ENCODE measurements at places on chromosomes 16 and 17.
A peak's percentile ranks its signal among the peaks of the same experiment; 100 is the strongest.

- no peak for DNase-seq
These were observed 5.3 kb upstream of the EPN3 start for GRCh38 chr17:50527155-50527762.

DNA sequence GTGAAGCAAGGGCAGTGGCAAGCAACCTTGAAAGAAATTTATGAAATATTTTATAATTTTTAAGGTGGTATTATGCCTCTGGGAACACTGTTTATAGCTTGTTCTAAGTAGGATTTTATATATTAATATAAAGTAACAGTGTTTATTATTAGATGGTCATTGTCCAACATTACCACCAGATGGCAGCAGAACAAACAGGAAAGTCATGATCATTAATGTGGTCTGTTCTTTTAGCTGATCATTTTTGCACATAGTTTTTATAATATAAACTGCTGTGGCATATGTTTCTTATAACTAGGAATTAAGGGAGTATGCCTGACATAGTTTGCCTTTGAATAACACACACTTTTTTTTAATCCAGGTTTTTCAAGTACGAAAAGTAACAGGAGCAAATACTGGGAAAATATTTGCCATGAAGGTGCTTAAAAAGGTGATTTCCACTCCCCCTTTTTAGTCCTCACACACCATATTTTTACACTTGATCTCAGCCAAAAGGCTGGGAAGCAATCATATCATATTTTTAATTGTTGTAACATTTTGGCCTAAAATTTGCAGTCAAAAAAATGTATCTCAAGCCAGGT is 21.4 kb downstream of the RPS6KB1 start:
- no peak for DNase-seq

- DNase-seq, result no peak
These were observed 26.4 kb downstream of the B9D1 start for GRCh38 chr17:19335951-19336631.

DNA sequence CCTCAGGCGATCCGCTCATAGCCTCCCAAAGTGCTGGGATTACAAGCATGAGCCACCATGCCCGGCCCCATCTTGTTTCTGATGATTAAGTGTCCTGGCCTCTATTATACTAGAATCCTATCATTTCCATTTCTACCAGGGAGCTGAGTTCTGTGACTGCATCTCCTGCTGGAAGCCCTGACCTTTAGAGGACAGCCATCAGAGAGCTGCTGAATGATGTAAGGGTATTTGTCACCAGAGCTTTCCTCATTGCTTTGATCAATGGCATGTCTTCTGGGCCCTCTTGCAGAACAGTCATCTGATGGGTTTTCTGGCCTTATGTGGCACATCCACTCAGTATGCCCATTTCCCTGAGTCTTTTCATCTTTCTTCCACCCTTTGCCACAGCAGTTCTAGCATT is 39.9 kb downstream of the PSMD12 start:
- DNase-seq, result no peak

DNA sequence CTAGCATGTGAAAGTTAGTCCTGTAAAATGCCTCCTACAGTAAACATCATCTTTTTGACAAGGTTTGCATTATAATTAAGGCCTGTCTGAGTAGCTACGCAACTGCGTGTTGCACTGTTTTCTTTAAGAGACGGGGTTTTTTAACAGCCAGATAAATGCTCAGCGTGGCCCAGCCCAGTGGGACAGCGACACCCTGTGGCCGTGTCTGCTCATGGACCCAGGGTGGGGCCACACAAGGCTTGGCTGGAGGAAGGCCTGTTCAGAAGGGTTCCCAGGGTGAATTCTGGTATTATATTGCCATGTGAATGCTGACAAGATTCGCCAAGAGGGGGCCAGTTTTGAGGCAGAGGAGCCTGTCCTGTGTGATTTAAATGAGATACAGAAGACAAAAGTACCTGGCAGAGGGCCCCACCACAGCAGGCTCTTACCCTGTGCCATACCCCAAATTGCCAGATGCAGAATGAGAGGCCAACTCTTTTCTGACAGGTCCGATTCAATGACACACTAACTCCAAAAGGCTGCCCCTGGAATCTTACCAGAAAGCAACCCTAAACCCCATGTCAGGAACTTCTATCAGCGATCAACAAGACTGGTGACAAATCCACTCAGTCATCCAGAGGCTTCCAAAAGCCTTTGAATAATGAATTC is 65.9 kb upstream of the IRX6 start:
- peak; percentile 86 for DNase-seq
